ENCODE measurements at places on chromosomes 5 and 9.

DNA sequence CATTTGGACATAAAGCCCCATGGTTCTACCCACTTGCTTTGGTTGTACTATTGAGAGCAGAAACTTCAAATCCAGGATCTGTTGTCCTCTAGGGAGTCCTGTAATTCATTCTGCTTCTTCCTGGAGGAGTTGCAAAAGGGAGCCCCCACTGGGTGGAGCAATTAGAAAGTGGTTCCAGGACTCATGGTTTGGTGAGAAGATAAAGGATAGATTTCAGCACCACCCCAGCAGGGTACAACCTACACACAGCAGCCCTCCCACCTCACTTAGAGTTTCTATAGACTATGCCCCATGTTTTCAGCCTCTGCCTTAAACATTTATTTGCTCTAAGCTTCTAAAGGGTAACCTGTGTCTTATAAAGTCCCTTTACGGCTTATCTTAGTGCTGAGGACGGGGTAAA lies 112.6 kb upstream of the ARRDC3 start:
- no peak for DNase-seq

- no peak for DNase-seq
These were observed 84.4 kb downstream of the RAPGEF6 start for GRCh38 chr5:131550606-131551005.

DNA sequence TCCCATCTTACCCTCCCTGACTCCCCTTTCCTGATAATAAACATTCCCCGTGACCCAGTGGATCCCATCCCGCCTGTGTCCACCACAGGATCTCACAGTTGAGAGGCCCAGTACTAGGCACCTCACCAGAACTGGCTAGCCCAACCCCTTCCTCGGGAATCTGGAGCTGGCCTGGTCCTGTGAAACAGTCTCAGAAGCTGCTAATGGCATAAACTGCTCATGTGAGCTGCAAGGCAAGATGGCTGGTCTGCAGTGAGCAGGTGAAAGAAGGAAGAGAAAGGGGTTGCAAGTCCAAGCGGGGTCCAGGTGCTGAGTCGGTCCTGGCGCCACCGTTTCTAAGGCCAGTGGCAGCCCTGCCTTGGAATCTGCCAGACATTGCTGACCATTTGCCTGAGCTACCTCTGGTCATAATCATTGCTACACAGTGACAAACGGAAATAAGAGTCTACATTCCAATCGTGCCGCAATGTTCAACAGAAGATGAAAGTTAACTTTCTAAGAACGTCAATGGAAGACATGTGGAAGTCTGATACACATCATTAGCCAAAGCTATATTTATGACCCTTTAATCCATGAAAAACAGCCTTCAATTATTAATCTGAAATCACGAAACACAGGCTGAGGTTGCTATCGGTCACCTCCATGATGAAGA lies 33.7 kb downstream of the DNAH5 start:
- DNase-seq: no peak

GRCh38 chr9:18857769-18858168 lies 175.2 kb downstream of the SAXO1 start:
- no peak for DNase-seq

DNA sequence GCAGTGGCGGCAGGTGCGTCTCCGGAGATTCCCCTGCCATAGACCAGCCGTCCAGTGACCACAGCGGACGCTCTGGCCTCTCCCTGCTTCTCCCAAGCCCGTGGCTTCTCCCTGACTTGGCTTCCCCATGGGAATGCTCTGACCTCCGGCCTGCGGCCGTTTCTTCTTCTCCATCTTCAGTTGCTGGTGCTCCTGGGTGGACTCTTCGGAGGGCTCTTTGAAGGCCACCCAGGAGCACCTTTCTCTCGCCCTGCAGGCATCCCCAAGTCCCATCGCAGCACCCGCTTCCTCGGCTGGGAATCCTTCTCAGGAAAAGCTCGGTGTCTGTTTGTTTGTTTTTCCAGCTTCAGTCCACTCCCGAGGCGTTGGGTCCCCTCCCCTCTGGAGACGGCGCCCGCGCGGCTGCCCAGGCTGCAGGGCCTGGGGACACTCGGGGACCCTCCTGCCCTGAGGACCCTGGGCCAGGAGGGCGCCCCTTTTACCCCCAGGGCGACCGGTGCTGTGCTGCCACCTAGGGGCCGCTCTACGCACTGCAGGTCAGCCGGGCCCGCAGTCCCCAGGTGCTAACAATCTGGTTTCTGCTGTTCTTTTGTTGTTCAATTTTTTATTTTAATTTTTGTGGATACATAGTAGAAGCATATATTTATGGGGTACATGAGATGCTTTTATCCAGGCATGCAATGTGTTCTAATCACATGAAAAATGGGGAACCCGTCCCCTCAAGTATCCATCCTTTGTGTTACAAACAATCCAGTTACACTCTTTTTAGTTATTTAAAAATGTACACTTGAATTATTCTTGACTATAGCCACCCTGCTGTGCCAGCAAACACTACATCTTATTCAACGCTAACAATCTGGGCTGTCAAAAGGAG lies 197.9 kb upstream of the ADAMTS16 start:
- no peak for DNase-seq
